ENCODE measurements at places on chromosomes 7 and 10.

- H3K36me3 ChIP-seq = no peaks in the 10 kb centered on the region
- no peaks in the 10 kb centered on the region for H3K4me1 ChIP-seq
- no peak for DNase-seq
Observed at GRCh38 chr7:80640846-80641245, 2.4 kb downstream of the CD36 start.

DNA sequence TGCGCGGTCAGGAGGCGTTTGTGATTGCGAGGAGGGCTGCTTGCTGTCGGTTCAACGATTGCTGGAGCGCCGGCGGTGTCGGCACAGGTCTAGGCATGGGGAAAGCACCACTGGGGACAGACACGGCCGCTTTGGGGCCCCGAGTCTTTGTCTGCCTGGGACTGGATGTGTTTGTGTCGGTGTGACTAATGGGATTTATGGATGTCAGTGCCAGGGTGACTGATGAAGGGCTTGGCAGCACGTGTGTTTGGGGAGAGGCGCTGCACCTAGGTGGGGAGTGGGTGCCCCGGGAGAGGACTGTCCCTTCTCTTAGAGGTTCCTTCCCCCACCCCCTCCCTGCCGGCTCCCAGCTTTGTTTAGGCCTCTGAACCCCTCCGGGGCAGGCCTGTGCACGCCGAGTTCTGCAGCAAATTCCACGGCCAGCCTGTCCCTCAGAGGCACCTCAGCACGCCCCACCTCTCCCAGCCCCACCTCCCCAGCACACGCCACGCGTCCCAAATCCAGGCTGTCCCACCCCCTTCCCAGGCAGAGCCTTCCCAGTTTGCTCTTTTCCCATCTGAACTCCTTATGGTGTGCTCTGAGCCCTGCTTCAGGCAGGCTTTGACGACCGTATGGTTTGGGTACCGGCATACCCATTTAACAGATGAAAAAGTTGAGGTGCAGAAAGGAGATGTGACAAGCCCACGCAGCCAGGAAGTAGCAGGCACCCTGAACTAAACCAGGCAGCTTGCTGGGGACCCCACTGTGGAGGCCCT is 6.4 kb upstream of the TNRC18 start:
- no peaks in the 10 kb centered on the region for H3K27me3 ChIP-seq
- no peak overlapping the region for H3K4me3 ChIP-seq
- H3K4me1 ChIP-seq = peaks cover 3% of the 10 kb centered on the region
- no peak for DNase-seq
- no peak overlapping the region for H3K27ac ChIP-seq

DNA sequence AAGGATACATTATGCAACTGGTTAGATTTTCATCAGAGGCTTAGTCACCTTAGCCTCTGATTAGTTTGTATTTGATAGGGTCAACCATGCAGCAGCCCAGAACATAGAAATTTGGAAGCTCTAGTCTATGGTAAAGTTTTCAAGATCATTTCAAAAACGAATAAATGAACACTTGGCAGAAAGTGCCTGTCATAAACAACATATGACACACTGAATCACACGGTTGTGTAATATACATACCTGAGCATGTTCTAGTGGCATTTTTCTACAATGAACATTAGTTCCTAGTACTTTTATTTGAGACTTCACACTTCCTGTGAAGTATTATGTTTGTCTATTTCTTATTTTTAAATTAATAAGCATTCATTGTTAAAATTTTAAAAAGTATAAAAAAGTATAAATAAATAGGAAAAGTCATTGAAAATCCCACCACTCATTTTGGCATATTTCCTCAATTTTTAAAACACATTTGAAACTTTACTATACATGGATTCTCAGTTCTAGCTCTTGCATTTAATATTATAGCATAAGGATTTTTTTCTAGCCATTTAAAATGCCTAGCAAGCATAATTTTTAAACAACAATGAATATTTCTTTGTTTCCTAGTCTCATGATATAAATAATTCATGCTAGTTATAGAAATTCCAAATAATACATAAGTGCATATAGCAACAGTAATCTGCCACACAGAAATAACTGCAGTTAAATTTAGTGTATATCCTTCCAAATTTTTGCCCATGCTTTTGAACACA is 25.7 kb upstream of the PRPS1L1 start:
- H3K27me3 ChIP-seq = no peaks in the 10 kb centered on the region
- no peak for DNase-seq
- H3K4me1 ChIP-seq = no peaks in the 10 kb centered on the region
- H3K27ac ChIP-seq = no peak overlapping the region
- H3K4me3 ChIP-seq = no peak overlapping the region
- H3K36me3 ChIP-seq = no peaks in the 10 kb centered on the region

DNA sequence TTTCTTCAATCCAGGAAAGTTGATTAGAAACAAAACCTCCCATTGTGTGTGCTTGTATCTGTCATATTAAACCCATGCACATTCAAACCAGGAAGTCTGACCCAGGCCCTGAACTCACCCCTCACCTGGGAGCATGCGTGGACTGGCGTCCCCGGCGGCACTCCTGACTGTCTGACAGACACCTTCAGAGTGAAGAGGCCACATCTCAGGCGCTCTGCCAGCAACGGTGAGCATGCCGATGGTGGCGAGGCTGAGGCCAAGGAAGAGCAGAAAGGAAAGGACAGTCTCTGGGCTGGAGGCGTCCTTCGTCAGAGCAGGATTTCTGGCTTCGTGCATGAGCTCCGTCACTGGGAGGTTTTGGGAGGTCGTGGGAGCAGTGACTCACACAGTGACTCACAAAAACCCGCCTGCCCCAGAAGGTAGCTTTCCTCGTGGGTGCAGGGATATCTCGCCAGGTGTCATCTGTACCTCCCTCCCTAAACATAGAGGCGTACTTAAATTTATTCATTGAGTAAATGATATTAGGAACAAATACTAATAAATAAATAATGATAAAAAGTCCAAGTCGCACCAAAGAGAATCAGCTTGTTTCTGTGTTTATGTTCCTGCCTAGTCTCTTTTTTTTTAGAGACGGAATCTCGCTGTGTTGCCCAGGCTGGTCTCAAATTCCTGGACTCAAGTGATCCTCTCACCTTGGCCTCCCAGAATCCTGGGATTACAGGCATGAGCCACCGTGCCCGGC is 13.5 kb downstream of the IQCE start:
- no peak overlapping the region for H3K4me3 ChIP-seq
- H3K4me1 ChIP-seq = no peaks in the 10 kb centered on the region
- H3K27ac ChIP-seq = no peak overlapping the region
- H3K36me3 ChIP-seq = no peaks in the 10 kb centered on the region
- no peaks in the 10 kb centered on the region for H3K27me3 ChIP-seq

DNA sequence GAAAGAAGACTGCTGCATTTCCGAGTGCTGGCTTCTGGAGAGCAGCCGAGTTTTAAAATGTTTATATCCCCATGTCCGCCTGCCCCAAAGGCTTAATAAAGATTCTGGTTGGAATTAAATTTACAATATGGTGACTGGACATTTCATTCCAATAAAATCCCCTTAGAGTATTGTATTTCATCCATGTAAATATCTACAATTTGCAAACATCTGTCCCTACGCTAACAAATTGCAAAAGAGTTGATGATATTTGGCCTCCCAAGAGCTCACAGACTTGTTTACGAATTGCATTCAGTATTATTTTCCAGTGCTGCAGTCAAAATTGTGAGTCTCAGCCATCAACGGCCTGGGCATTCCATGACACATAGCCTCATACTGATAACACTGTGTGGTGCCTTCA is 50.1 kb downstream of the PLEKHS1 start:
- DNase-seq = no peak
- H3K27me3 ChIP-seq = no peaks in the 10 kb centered on the region
- H3K4me3 ChIP-seq = no peak overlapping the region
- H3K4me1 ChIP-seq = no peaks in the 10 kb centered on the region

GRCh38 chr10:10092581-10092980 is 925.1 kb upstream of the CELF2 start:
- H3K4me3 ChIP-seq = no peak overlapping the region
- no peak overlapping the region for H3K27ac ChIP-seq
- H3K36me3 ChIP-seq = no peaks in the 10 kb centered on the region
- DNase-seq = no peak

DNA sequence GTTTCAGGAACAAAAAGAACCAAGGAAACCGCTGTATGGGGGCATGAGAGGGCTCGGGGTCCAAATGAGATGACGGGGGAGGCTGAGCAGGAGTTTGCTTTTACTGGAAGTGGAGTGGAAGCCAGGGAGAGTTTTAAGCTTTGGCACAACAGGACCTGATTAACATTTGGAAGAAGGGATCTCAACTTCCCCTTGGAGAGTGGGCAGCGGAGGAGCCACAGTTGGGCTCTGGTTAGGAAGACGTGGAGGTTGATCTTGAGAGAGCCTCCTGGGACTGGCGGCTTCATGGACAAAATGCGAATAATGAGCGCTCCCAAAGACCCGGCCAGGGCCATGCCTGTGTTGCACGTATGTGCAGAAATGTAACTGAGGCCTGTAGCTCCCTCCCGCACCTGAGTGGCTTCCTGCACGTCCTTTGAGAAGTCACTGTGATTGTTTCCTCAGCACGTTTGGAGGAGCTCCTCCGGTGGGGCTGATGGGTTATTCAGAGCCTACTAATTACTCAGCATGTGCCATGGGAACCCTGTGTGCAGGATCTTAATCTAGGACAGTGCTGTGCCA is 595.3 kb upstream of the MGMT start:
- no peaks in the 10 kb centered on the region for H3K4me1 ChIP-seq
- DNase-seq = no peak
- H3K36me3 ChIP-seq = no peaks in the 10 kb centered on the region
- no peaks in the 10 kb centered on the region for H3K27me3 ChIP-seq
- H3K4me3 ChIP-seq = no peak overlapping the region
- no peak overlapping the region for H3K27ac ChIP-seq

GRCh38 chr7:152025077-152025936 is at the start of gene GALNT11:
TSS of gene GALNT11 (plus strand) at chr7:152025674. CDS start at chr7:152094228, 68,554 bp downstream.
- peak within 1 kb of the TSS; percentile 77 for H3K4me3 ChIP-seq
- H3K27me3 ChIP-seq = no peaks in the 10 kb centered on the region
- H3K27ac ChIP-seq = peak within 1 kb of the TSS; percentile 80
- H3K4me1 ChIP-seq = peaks cover 10% of the 10 kb centered on the region
- H3K36me3 ChIP-seq = no peaks in the 10 kb centered on the region

- no peak overlapping the region for H3K27ac ChIP-seq
- no peaks in the 10 kb centered on the region for H3K4me1 ChIP-seq
- no peak overlapping the region for H3K4me3 ChIP-seq
- H3K36me3 ChIP-seq = no peaks in the 10 kb centered on the region
Observed at GRCh38 chr7:81159402-81159801, 240.6 kb upstream of the SEMA3C start.

- H3K36me3 ChIP-seq = no peaks in the 10 kb centered on the region
- DNase-seq = no peak
- no peak overlapping the region for H3K4me3 ChIP-seq
- H3K27ac ChIP-seq = no peak overlapping the region
Observed at GRCh38 chr10:131833446-131834080, 67.2 kb upstream of the PPP2R2D start.

DNA sequence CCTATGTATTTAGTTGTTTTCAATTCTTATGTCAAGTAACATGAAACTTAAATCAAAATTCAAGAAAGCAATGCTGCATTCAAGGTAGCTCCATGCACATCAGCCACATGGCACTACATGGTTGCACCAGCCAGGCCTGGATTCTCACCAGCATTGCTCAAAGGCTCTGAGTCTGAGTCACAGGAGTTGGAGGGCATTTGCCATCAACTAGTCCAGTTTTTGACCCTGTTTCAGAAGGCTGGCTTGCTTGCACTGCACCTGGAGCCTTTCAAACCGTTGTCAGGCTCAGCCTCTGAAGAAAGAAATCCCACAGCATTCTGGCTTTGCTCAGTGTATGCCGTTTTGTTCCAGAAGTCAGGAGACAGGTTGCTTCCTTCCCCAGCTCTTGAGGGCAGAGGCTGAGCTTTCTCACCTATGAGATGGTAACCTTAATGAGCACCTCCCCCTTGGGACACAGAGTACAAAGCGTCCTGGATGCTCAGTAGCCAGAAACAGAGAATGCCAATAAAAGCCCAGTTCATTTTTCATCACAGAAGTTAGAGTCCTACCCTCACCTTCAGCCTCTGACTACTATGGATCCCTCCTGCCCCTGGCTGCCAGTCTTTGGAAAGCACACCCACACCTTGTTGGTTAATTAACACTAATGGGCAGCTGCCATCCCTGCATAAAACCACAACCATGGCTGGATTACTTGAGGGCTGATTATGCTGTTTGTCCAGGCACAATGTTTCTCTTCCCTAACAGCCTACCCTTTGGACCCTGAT is 288.4 kb upstream of the LRRTM3 start:
- no peaks in the 10 kb centered on the region for H3K4me1 ChIP-seq
- H3K27ac ChIP-seq = no peak overlapping the region
- DNase-seq = no peak
- no peaks in the 10 kb centered on the region for H3K36me3 ChIP-seq
- H3K27me3 ChIP-seq = no peaks in the 10 kb centered on the region
- no peak overlapping the region for H3K4me3 ChIP-seq

- no peaks in the 10 kb centered on the region for H3K4me1 ChIP-seq
- H3K27ac ChIP-seq = no peak overlapping the region
Observed at GRCh38 chr7:16298221-16298620, 123.1 kb downstream of the CRPPA start.

GRCh38 chr10:69090685-69091084 is 2.8 kb downstream of the SRGN start:
- no peaks in the 10 kb centered on the region for H3K27me3 ChIP-seq
- peak overlapping the region; percentile 59 for H3K4me3 ChIP-seq
- DNase-seq = no peak
- H3K36me3 ChIP-seq = no peaks in the 10 kb centered on the region

DNA sequence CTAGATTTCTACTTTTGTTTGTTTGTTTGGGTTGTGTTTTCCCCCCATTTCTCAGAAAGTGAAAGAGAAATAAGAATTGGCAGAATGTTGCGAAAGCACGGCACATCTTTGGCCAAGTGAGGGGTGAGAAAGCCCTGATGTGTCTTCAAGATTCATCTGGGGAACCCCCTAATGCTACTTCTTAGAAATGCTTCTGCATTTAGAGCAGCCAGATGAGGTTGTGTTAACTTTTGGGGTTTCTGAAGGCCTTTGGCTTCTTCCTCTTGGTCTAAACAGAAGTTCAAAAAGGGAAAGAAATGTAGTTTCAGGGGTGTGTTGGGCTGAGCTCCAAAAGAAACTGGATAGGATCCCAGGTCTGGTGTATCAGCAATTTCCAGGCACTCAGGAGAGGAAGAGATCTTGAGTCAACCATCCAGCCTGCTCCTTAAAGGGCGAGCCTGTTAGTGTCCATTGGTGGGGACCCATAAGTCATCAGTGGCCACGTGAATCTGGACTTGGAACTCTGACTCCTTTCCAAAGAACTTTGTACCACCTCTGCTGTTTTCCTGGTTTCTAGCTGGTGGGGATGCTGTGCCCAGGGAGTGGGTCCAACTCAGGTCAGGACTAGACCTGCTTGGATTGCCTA is 6.5 kb downstream of the DUSP5 start:
- H3K36me3 ChIP-seq = peaks cover 24% of the 10 kb centered on the region
- H3K27me3 ChIP-seq = no peaks in the 10 kb centered on the region
- peak; percentile 82 for DNase-seq
- H3K4me1 ChIP-seq = peaks cover 69% of the 10 kb centered on the region
- peak overlapping the region; percentile 8 for H3K4me3 ChIP-seq

GRCh38 chr10:100744987-100745881 is at the start of gene PAX2:
TSS of gene PAX2 (plus strand) at chr10:100745582. CDS start at chr10:100746261, 679 bp downstream.
- no peak for DNase-seq
- no peaks in the 10 kb centered on the region for H3K36me3 ChIP-seq
- peaks cover 10% of the 10 kb centered on the region for H3K27me3 ChIP-seq
- H3K4me3 ChIP-seq = no peak within 1 kb of the TSS
- H3K4me1 ChIP-seq = peaks cover 2% of the 10 kb centered on the region
- no peak within 1 kb of the TSS for H3K27ac ChIP-seq

Data from T-cell (primary cell).